Panc1 (cell line): ENCODE measurements at places on chromosomes 3 and 15.

- no peak for DNase-seq
These were observed 1037.5 kb downstream of the TBL1XR1 start for GRCh38 chr3:176159796-176160195.

- no peak for DNase-seq
These were observed 418.2 kb downstream of the CNTN4 start for GRCh38 chr3:2516762-2517441.

- no peak for DNase-seq
These were observed 18.0 kb upstream of the RAD18 start for GRCh38 chr3:8981296-8981695.

GRCh38 chr3:17494117-17494809 lies 248.2 kb downstream of the TBC1D5 start:
- DNase-seq: no peak

GRCh38 chr3:97235179-97235578 lies 420.8 kb downstream of the EPHA6 start:
- DNase-seq: no peak

GRCh38 chr15:61146091-61146930 lies 82.8 kb downstream of the RORA start:
- no peak for DNase-seq

DNA sequence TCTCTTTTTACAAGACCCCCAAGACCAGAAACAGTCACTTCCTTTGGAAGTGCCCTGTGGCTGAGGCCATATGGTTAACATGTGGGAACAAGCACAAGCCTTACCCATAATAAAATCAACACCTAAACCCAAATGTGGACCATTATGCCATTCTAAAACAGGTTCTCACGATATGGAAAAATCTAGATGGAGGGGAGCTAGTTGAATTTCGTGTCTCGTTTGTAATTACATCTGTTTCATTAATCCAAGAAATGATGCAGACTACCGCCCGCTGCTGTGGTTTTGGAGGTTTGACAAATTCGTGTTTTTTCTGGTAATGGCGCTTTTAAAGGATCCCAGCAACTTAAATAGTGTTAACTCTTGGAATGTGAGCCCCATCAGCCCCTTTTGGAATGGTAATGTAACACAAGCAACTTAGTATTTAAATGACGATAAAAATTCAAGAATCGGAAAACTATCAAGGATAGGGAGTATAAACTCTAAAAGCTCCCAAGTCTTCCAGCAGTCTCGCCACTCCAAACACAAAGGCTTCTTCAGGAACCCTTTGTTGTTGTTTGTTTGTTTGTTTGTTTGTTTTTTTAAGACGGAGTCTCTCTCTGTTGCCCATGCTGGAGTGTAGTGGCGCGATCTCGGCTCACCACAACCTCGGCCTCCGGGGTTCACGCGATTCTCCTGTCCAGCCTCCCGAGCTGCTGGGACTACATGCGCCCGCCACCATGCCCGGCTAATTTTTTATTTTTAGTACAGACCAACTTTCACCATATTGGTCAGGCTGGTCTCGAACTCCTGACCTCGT lies 1.1 kb downstream of the CNBP start:
- no peak for DNase-seq

DNA sequence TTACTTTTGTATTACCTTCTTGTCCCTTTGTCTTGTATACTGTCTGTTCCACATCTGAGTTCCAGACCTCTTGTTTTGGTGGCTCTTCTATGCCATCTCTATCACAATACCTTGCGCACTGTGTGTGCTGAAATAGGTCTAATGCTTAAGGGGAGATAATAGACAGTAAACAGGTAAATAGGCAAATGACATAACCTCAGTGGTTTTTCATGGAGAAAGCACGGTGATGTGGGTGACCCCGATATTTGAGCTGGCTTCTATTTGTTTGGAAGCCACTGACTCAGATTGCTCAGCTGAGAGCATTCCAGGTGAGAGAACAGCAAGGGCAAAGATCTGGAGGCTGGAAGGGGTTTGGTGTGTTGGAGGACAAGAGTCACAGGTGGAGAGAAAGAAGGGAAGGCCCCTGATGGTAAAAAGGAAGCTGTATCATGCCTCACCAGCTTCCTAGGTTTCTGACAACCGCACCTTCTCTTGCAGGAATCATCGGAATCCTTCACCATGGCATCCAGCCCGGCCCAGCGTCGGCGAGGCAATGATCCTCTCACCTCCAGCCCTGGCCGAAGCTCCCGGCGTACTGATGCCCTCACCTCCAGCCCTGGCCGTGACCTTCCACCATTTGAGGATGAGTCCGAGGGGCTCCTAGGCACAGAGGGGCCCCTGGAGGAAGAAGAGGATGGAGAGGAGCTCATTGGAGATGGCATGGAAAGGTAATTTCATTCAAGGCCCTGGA lies 795 bp downstream of the MCM2 start:
- no peak for DNase-seq

GRCh38 chr3:146050691-146051090 lies 110.3 kb downstream of the PLOD2 start:
- DNase-seq: no peak

GRCh38 chr3:47348411-47349154 lies 32.2 kb upstream of the PTPN23 start:
- DNase-seq: no peak
